Activated CD4-positive, alpha-beta T cell treated with anti-CD3 and anti-CD28 coated beads, Interleukin-10, Interleukin-2, amounts not matched to agents 100 ng/mL and 50 ng/mL, durations not matched to agents 16 hours and 8 hours (primary cell): ENCODE measurements at places on chromosomes 3 and 15.

- no peak for DNase-seq
Measured at GRCh38 chr15:91254766-91255165, 154.7 kb downstream of the SV2B start.

DNA sequence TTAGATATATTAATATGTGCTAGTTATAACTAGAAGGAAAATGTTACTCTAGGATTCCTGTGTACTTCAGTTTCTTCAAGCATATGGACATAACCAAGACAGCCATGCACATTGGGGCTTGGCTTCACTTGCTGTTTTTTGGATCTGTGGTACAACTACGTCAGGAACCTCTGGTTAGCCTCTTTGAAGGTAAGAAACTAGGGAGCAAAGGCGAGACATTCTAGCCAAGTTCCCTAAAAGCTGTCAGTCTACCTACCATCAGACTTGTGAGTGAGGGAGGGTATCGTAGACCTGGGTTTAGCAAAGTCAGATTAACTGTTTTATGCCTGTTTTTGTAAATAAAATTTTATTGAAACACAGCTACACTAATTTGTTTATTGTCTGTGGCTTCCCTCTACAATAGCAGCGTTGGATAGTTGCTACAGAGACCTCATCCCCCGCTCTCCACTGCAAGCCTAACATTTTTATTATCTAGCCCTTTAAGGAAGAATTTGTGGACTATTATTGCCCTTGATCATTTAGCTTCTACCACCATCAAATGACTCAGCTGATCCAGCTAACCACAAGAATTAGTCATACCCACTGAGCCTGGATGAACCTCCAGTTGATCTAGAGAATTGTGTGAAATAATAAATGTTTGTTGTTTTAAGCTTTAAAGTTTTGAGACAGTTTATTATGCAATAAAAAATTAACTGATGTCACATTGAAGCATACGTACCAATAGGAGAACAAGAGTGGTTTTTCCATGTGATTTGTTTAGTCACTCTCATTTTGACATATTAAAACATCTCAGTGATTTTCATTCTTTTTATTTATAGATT lies 58.1 kb downstream of the RSRC1 start:
- DNase-seq = peak; percentile 58

GRCh38 chr3:48678056-48678455 lies 7.7 kb downstream of the NCKIPSD start:
- DNase-seq = no peak

GRCh38 chr15:66803182-66803729 lies 101.2 kb downstream of the SMAD6 start:
- DNase-seq = no peak

DNA sequence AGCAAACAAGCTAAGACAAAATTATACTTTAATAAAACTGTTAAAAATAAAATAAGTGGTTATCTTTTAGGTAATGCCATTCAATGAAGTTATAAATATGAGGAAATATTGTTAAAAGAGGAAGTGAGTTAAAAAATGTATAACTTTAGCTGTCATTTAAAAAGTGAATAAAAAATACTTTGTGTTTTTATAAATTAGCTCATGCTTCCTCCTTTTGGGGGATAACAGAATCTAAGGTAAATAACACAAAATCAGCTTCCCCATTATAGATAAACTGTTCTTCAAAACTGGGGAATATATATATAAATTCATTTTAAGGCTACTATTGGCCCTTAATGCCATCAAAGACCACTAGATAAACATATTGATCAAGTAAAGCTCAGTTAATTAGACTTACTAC lies 113.7 kb upstream of the AADACL2 start:
- DNase-seq = no peak

DNA sequence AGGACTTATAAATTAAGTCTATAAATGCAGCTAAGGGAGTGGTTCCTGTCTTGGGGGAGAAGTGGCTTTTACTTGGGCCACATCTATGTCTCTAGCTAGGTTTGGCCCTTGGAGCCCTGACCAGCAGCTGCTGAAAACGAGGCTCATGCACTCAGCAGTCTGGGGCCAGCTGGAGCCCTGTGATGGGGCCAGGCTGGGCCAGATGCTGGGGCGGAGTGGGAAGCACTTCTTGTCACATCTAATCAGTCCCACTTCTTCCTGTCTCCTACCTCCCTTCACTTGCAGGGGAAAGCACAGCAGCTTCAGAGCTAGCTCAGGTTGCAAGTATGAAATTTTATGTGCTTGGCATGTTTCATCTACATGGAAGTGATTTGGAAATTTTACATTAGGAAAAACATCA lies 209.9 kb upstream of the ROPN1 start:
- no peak for DNase-seq

DNA sequence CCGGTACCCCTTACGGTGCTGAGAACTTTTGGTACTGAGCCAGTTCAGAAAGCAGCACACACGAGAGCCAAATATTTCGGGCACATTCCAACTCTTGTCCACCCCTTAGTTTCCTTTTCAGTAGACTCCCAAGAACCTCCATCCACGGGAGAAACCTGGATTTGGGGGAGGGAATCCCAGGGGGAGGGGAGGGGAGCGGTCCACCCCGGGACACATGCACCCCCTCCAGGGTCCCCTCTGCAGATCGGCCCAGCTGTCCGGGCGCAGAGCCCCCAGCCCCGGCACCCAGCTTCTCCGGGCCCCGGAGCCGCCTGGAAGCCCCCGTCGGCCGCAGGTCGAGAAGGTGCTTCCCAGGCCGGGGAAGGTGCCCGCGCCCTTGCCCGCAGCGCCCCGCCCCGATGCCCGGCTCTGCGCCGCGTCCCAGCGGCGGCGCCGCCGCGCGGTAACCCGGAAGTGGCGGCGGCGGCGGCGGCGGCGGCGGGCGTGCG lies 455 bp upstream of the ABHD17C start:
- peak; percentile 33 for DNase-seq

- no peak for DNase-seq
Measured at GRCh38 chr15:39543651-39544050, 37.2 kb upstream of the THBS1 start.

DNA sequence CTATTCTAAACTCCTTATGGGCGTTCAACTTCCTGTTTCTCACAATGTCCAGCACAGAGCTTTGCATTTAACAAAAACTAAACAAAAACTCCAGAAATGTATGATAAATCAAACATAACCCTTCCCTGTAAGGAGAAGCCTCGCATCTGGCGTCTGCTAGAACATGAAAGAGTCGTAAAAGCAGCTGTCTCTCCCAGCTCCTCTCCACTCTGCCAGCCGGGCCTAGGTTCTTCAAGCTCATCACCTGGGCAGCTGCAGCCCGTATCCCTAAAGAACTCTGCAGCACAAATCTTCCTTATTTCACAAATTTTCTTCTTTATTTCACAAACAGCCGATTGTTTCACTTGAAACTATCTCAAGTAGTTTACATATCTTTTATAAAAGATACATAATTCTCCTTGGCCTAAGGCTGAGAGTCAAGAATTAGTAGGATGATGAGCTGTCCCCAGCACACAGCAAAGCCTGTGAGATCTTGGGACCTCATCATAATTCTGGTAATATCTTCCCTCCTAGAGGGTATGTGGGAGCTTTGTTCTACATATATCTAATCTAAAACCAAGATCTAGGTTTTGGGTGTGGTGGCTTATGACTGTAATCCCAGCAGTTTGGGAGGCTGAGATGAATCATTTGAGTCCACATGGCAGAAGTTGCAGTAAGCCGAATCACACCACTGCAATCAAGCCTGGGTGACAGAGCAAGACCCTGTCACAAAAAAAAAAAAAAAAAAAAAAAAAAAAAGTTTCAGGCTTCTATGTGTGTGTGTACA lies 35.3 kb downstream of the ANXA2 start:
- DNase-seq = peak; percentile 93

GRCh38 chr3:47813551-47814177 lies 10.7 kb downstream of the DHX30 start:
- no peak for DNase-seq

DNA sequence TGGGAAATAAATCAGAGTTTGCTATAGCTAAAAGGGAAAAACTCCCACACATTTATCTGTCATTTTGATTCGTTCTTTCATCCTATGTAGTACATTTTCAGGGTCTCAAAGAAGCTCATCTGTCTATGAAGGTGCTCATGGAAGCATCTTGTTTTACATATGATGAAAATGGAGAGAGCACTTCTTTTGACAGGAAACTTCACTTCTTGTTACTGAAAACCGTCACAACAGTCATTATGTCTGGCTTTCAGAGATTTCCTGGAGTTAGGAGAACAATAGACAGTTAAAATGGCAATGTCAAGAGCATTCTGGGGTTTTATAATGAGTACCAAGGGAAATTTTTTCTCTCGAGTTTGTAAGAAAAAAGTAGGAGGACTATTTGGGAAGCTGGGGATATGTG lies 83.3 kb downstream of the TMEM108 start:
- DNase-seq = no peak

DNA sequence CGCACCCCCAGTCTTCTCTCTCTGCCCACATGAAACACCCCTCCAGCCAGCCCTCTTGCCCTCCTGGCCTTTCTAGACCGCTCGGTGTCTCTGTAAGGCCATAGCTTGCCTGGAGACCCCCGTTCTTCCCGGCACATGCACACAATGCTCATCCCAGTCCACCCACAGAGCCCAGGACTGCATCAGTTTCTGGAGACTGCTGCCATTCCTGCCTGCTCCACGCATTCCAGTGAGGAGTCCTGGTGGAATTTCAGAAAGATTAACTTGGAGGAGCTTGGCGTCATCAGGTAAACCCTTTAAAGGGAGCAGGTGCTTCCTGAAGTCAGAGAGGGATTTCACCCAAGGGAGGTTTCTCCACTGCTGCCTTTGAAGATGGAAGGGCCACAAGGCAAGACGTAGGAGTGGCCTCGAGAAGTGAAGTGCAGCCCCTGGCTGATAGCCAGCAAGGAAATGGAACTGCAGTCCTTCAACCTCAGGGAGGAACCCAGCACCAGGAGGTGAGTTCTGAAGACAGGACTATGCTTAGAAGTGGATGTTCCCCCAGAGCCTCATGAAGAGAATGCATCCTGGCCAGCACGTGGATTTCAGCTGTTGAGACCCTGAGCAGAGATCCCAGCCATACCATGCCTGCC lies 19.2 kb downstream of the SLC41A3 start:
- DNase-seq = no peak

DNA sequence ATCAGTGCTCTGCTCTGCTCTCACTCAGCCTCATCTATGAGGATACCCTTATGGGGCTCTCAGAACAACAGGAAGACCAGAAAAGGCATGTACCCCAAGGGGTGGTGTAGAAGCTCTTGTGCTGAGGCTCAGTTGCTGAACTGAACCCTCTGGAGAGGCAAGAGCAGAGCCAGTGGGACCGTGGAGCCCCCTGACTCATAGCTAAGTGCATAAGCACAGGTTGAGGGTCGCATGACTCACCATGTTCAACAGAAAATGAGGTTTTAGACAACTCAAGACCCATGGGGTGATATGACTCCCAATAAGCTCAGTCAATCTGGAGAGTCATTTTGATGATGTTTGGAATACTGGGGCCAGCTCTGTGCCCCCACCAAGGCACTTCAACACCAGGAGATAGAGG lies 37.3 kb downstream of the CRYGS start:
- peak; percentile 55 for DNase-seq

GRCh38 chr15:55372701-55373440 lies 35.3 kb downstream of the CCPG1 start:
- no peak for DNase-seq

GRCh38 chr15:29622637-29623036 lies 199.6 kb downstream of the TJP1 start:
- no peak for DNase-seq

GRCh38 chr3:140013220-140013619 lies 78.2 kb downstream of the CLSTN2 start:
- DNase-seq = no peak

DNA sequence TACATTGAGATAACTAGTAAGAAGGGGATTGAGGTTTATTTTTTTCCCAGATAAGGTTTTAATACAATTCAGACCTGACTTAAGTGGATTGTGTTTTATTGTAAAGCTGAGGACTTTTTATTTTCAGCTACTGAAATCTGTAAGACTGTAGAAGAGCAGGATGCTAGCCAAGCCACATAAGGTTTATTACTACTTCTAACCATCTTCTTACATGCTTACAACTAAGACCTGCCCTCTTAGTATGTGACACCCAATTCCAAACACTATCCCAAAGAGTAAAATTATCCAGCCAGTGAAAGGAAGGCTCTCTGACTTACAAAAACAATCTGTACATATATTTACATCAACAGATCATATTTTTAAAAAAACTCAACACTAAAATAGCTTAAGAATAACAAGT lies 564.5 kb upstream of the NAALADL2 start:
- no peak for DNase-seq

DNA sequence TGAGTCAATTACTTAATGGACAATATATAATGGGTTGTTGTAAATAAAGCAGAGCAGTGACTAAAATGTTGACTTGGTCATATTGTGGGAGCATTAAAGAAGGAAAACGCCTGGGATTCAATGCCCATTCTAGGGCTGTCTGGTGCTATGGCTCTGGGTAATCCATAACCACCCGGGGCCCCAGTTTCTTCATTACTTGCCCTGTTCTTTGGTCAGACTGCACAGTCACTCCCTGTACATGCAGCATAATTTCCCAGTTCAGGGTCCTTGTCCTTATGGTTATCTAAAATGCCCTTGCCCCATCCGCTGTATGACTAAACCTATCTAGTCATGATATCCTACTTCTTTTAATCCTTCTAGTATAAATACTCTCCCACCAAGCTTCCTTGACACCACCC lies 27.5 kb upstream of the DENND4A start:
- no peak for DNase-seq

DNA sequence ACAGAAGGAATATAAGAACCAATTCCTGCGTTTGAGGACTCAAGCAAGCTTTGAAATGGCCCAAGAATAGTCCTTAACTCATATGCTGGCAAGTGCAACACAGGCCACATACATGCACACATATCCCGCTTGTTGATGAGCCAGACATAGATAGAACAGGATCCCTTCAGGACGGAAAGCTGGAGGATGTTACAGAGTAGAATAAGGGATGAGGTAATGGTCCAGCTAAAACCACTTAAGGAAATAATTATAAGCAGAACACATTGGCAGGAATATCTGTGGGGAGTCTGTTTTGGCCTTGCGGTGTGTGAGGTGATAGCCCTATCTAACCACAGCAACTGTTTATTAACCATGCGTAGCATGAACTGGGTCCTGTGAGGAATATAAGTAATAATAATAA lies 25.0 kb downstream of the SCG3 start:
- no peak for DNase-seq

GRCh38 chr15:98025237-98025636 lies 64.7 kb downstream of the ARRDC4 start:
- DNase-seq = no peak

DNA sequence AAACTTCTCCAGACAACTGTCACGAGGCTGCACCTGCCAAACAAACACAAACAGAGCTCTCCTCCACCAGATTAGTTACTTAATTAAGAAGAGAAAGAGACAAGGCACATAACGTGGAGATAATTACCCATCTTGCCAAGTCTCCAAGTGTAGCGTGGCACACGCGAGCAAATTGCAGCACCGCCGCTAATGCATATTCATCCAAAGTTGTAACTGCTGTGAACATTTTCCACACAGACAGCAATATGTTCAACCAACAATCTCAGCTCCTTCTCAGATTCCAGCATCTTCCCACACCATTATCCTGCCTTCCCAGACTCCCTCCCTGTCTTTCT lies 309.6 kb upstream of the TLE3 start:
- no peak for DNase-seq

- DNase-seq = no peak
Measured at GRCh38 chr3:98068824-98069223, 18.1 kb upstream of the OR5AC2 start.

GRCh38 chr3:171347301-171348039 lies 112.7 kb downstream of the TNIK start:
- peak; percentile 17 for DNase-seq
